ENCODE measurements at places on chromosomes 6 and 20. TPM values are rescaled to one million over a fixed set of nuclear protein-coding genes. Genes with fewer than 3 reads are reported as not detected.

ADAM33 gene
- total RNA-seq, result not detected

C20orf202 gene
- total RNA-seq, result not detected

PXDC1 gene
- 72.5 TPM for total RNA-seq

MLIP gene
- not detected for total RNA-seq

DDAH2 gene
- total RNA-seq, result 80.0 TPM

PPIL6 gene
- total RNA-seq, result 0.29 TPM

PROCR gene
- 22.0 TPM for total RNA-seq

GGTLC1 gene
- total RNA-seq, result not detected

STX11 gene
- total RNA-seq, result 9.7 TPM

SYCP2 gene
- total RNA-seq, result 2.6 TPM

ZNF165 gene
- 0.08 TPM for total RNA-seq

CTCFL gene
- not detected for total RNA-seq

GGT7 gene
- total RNA-seq, result 3.9 TPM

HLA-DOA gene
- not detected for total RNA-seq

IRF4 gene
- 0.76 TPM for total RNA-seq

LINC00237 gene
- not detected for total RNA-seq

SPO11 gene
- not detected for total RNA-seq

HLA-DQA1 gene
- total RNA-seq, result not detected

RTEL1 gene
- total RNA-seq, result 11.0 TPM

GSTA3 gene
- not detected for total RNA-seq

MUCL3 gene
- total RNA-seq, result not detected

TSBP1 gene
- total RNA-seq, result not detected

SLX4IP gene
- 4.0 TPM for total RNA-seq

CLVS2 gene
- not detected for total RNA-seq

SUMO4 gene
- 0.25 TPM for total RNA-seq

ZGPAT gene
- total RNA-seq, result 22.8 TPM

SLC52A3 gene
- not detected for total RNA-seq

EPPIN gene
- total RNA-seq, result not detected

HLA-DRA gene
- not detected for total RNA-seq

CST9L gene
- not detected for total RNA-seq

MANEA gene
- total RNA-seq, result 33.8 TPM

RSPH9 gene
- total RNA-seq, result not detected

SOBP gene
- 0.31 TPM for total RNA-seq

RBPJL gene
- total RNA-seq, result not detected

GMDS gene
- 7.9 TPM for total RNA-seq

GNMT gene
- 0.58 TPM for total RNA-seq

EYA2 gene
- total RNA-seq, result 0.08 TPM

PNLDC1 gene
- not detected for total RNA-seq

STMN3 gene
- total RNA-seq, result 4.6 TPM

FNDC11 gene
- not detected for total RNA-seq

ADGB gene
- total RNA-seq, result not detected

DLL1 gene
- total RNA-seq, result not detected

BTNL2 gene
- total RNA-seq, result not detected

LSM14B gene
- 33.2 TPM for total RNA-seq

KIF25 gene
- not detected for total RNA-seq

VNN1 gene
- not detected for total RNA-seq

MCM8 gene
- 38.9 TPM for total RNA-seq

KLHDC3 gene
- 109 TPM for total RNA-seq

OR12D3 gene
- total RNA-seq, result not detected

PSMA7 gene
- total RNA-seq, result 782 TPM

RUNX2 gene
- total RNA-seq, result 10.3 TPM

PHIP gene
- 20.0 TPM for total RNA-seq

AGER gene
- not detected for total RNA-seq

ZFP57 gene
- not detected for total RNA-seq

CST5 gene
- not detected for total RNA-seq

BNIP5 gene
- not detected for total RNA-seq

GJA10 gene
- not detected for total RNA-seq

TPD52L1 gene
- 47.9 TPM for total RNA-seq

SCRT2 gene
- not detected for total RNA-seq

Measured in SJSA1 (cell line).